ENCODE measurements at places on chromosomes 16 and 17. TPM values are rescaled to one million over a fixed set of nuclear protein-coding genes. Genes with fewer than 3 reads are reported as not detected.
A peak's percentile ranks its signal among the peaks of the same experiment; 100 is the strongest.

- ATAC-seq: no peak
Observed at GRCh38 chr17:72562615-72563188, 441.9 kb downstream of the SOX9 start.

DNA sequence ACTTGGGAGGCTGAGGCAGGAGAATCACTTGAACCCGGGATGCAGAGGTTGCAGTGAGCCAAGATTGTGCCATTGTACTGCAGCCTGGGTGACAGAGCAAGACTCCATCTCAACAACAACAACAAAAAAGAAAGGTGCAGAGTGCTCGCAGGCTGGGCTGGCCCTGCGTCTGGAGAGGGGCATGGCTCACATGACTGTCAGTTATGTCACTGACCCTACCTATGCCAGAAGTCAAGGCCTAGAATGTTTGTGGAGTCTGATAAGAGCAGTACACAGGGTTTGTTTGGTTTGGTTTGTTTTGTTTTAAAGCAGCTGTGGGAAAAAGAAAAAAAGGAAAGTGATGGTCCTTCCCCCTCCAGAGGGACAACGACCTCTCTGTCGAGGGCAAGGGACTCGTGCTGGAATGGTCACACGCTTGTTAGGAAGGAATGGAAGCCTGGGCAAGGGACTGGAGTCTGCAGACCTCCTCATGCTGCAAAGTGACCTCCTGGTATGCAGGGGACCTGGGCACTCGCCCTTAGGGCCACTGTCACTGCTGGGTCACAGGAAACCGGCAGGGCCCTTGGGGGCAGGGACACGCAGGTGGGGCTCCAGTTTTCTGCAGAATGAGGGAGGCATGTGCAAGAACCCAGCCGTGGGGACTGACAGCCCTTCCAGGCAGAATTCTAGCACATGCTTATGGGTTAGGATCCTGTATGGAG, 10.1 kb upstream of the OSGIN1 start:
- ATAC-seq: no peak

DNA sequence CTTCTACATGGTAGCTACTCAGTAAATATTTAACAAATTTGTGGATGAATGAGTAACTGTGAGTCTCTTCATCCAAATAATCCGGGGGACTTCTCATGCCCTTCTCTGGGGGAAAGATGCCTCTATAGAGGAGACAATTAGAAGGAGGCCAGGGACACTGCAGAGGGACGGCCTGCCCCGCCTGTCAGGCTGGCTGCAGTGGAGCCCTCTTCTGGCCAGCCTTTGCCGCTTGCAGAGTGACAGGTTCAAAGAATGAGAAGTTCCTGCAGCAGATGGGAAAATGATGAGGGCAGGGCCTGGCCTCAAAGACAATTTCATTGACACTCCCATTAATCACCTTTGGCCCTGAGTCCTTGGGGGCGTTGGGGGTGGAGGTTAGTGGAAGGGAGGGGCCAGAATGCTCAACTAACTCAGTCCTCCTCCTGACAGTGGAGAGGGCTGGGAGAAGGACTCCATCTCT, 339.0 kb downstream of the MAF start:
- ATAC-seq: peak; percentile 74

DNA sequence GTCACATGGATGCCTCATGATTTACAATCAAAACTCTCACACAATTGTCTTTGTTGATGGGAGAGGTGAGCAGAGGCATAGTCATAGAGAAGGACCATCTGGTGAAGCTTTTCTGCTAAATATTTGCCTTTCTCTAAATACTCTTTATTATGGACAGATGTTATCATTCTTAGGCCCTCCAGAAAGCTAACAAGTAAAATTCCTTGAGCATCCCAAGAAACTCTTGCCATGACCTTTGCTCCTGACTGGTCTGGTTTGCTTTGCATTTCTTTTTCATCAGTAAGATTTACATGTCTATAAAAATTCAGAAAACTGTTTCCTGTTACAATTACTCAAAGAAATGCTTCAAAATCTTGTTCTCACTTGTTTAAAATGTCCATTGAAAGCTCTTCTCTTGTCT, 1336.6 kb upstream of the CDH8 start:
- ATAC-seq: no peak

DNA sequence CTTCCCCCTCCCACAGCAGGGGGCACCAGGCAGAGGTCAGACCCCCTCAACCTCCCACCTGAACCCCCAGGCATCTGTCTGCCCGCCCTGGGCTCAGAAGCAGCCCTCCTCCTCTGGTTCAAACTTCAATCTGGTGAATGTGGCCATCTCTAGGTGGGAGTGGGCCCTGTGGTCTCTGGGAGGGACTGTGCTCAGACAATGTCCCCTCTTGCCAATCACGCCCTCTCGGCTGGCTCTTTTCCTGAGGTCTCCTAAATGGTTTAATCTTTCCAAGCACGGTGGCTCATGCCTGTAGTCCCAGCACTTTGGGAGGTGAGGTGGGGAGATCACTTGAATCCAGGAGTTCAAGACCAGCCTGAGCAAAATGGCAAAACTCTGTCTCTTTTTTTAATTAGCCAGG, 15.2 kb downstream of the LITAF start:
- no peak for ATAC-seq

- ATAC-seq: no peak
Observed at GRCh38 chr17:79083191-79083971, 8.8 kb downstream of the ENGASE start.

EPN3 gene
- not detected for total RNA-seq

MT1M gene
- total RNA-seq: not detected

Measured in activated T-helper 17 cell treated with anti-CD3 and anti-CD28 coated beads, Interleukin-2, amount 50 U/mL, for 72 hours (primary cell).